ENCODE measurements at places on chromosomes 7 and 10. TPM values are rescaled to one million over a fixed set of nuclear protein-coding genes. Genes with fewer than 3 reads are reported as not detected.

The CALML3 gene
- not detected for total RNA-seq

The ZNF775 gene
- total RNA-seq = 7.5 TPM

The HOXA11 gene
- total RNA-seq = 5.1 TPM

The UPK3B gene
- total RNA-seq = 0.22 TPM

The CFAP70 gene
- total RNA-seq = 0.20 TPM

The FBXL13 gene
- 0.26 TPM for total RNA-seq

The COBL gene
- total RNA-seq = 170 TPM

The NEUROD6 gene
- not detected for total RNA-seq

The TNS3 gene
- 59.6 TPM for total RNA-seq

The BCL7B gene
- total RNA-seq = 166 TPM

The MYO3A gene
- 0.12 TPM for total RNA-seq

The ABCB1 gene
- 0.27 TPM for total RNA-seq

The ACADSB gene
- 16.2 TPM for total RNA-seq

The NIPSNAP2 gene
- total RNA-seq = 365 TPM

The FAM180A gene
- total RNA-seq = 1.9 TPM

The ENO4 gene
- not detected for total RNA-seq

The DGKI gene
- total RNA-seq = not detected

The FAM241B gene
- 2.5 TPM for total RNA-seq

The ZNF277 gene
- total RNA-seq = 16.5 TPM

The ZFAND2A gene
- total RNA-seq = 12.0 TPM

The LRMDA gene
- 1.6 TPM for total RNA-seq

The IL6 gene
- not detected for total RNA-seq

The LRRD1 gene
- not detected for total RNA-seq

The TMEM254 gene
- 7.4 TPM for total RNA-seq
